ENCODE measurements at places on chromosomes 16 and 17. TPM values are rescaled to one million over a fixed set of nuclear protein-coding genes. Genes with fewer than 3 reads are reported as not detected.

- peaks cover 4% of the 10 kb centered on the region for H3K36me3 ChIP-seq
- no peaks in the 10 kb centered on the region for H3K4me1 ChIP-seq
- no peak overlapping the region for H3K27ac ChIP-seq
- no peak for DNase-seq
These were observed 263.2 kb downstream of the KIF2B start for GRCh38 chr17:54085934-54086333.

- no peak overlapping the region for H3K4me3 ChIP-seq
- H3K27me3 ChIP-seq, result no peaks in the 10 kb centered on the region
- H3K36me3 ChIP-seq, result no peaks in the 10 kb centered on the region
These were observed 7.2 kb downstream of the ENO3 start for GRCh38 chr17:4958102-4958501.

GRCh38 chr16:85257483-85257882 is 145.2 kb upstream of the CIBAR2 start:
- H3K4me1 ChIP-seq, result no peaks in the 10 kb centered on the region
- no peak overlapping the region for H3K27ac ChIP-seq
- no peak for DNase-seq
- peaks cover 6% of the 10 kb centered on the region for H3K27me3 ChIP-seq
- H3K36me3 ChIP-seq, result no peaks in the 10 kb centered on the region

GRCh38 chr17:78168242-78168902 is at the start of gene SYNGR2:
Gene SYNGR2 (plus strand): TSS chr17:78168581. CDS start chr17:78168617, 36 bp downstream.
- DNase-seq, result peak; percentile 91
- peak within 1 kb of the TSS; percentile 63 for H3K27ac ChIP-seq
- H3K36me3 ChIP-seq, result no peaks in the 10 kb centered on the region
- H3K4me3 ChIP-seq, result peak within 1 kb of the TSS; percentile 53
- H3K4me1 ChIP-seq, result peaks cover 27% of the 10 kb centered on the region

DNA sequence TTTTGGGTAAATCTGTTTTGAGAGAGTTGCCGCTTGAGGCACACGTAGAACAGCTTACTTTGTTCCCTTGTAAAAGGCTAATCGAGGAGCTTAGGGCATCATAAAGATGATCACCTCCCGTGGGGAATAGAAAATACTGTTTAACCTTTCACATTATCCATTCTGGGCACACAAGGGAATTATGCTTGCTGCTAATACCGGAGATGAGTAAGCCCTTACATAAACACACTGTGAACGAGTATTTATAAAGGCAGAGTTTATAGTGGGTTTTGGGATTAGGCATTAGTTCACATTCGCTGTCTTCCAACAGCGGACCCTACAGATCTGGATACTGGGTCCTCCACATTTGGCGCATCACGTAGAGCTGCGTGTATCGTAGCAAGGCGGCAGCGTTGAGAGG is 51.2 kb upstream of the CNTNAP4 start:
- no peak overlapping the region for H3K27ac ChIP-seq
- H3K36me3 ChIP-seq, result no peaks in the 10 kb centered on the region
- H3K4me3 ChIP-seq, result no peak overlapping the region
- H3K27me3 ChIP-seq, result no peaks in the 10 kb centered on the region

- no peak for DNase-seq
- peak overlapping the region; percentile 76 for H3K27ac ChIP-seq
- peaks cover 17% of the 10 kb centered on the region for H3K27me3 ChIP-seq
- H3K36me3 ChIP-seq, result peaks cover 13% of the 10 kb centered on the region
- H3K4me1 ChIP-seq, result peaks cover 22% of the 10 kb centered on the region
- peak overlapping the region; percentile 71 for H3K4me3 ChIP-seq
These were observed 19.5 kb upstream of the SLC5A10 start for GRCh38 chr17:18932360-18933055.

- H3K4me1 ChIP-seq, result no peaks in the 10 kb centered on the region
- no peak overlapping the region for H3K4me3 ChIP-seq
- H3K36me3 ChIP-seq, result no peaks in the 10 kb centered on the region
- peaks cover 5% of the 10 kb centered on the region for H3K27me3 ChIP-seq
- H3K27ac ChIP-seq, result no peak overlapping the region
- no peak for DNase-seq
These were observed 80.1 kb downstream of the DNAH3 start for GRCh38 chr16:21070564-21070963.

DNA sequence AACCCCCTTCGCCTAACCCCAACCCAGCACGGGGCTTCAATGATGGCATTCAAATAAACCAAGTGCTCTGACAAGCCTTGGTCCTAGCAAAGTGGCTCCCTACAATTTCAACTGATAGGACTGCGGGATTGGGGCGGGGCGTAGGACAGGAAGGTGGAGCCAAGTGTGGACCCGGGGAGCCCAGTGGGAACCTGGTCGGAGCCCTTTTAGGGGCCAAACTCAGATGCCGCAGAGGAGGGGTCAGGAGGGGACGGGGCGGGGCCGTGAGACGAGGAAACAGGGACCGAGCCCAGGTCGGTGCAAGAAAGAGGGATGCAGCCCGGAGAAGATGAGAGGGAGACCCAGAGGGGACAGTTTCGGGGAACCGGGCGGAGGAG is 13.2 kb upstream of the CDIPT start:
- H3K4me1 ChIP-seq, result peaks cover 12% of the 10 kb centered on the region
- peak overlapping the region; percentile 57 for H3K4me3 ChIP-seq
- peaks cover 24% of the 10 kb centered on the region for H3K27me3 ChIP-seq
- no peak overlapping the region for H3K27ac ChIP-seq

- peaks cover 10% of the 10 kb centered on the region for H3K4me1 ChIP-seq
- no peak for DNase-seq
- no peak overlapping the region for H3K27ac ChIP-seq
- H3K36me3 ChIP-seq, result no peaks in the 10 kb centered on the region
These were observed 25.4 kb upstream of the ARL4D start for GRCh38 chr17:43373356-43373755.

GRCh38 chr16:56191835-56192634 is 746 bp downstream of the GNAO1 start:
- H3K27ac ChIP-seq, result no peak overlapping the region
- H3K4me3 ChIP-seq, result peak overlapping the region; percentile 71
- peaks cover 31% of the 10 kb centered on the region for H3K27me3 ChIP-seq
- H3K4me1 ChIP-seq, result peaks cover 15% of the 10 kb centered on the region
- no peak for DNase-seq

DNA sequence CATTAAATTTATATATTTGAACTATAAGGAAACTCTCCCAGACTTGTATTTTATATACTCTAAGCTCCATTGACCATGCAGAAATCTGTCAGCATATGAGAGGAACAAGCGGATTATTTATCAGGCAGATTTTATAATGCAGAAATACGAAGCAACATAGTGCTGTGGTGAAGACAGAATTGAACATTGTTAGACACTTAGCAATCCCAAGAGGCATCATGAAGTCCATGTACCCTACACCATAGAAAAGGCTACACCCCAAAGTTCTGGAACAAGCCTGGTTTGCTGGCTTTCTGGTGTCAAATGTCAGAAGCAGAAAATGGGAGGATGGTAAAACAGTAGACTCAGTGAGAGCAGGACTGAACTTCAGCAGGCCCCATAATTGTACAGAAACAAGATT is 241.1 kb downstream of the PRKCA start:
- no peak for DNase-seq
- H3K36me3 ChIP-seq, result peaks cover 12% of the 10 kb centered on the region
- peak overlapping the region; percentile 79 for H3K4me3 ChIP-seq
- H3K27me3 ChIP-seq, result no peaks in the 10 kb centered on the region
- H3K4me1 ChIP-seq, result peaks cover 49% of the 10 kb centered on the region

DNA sequence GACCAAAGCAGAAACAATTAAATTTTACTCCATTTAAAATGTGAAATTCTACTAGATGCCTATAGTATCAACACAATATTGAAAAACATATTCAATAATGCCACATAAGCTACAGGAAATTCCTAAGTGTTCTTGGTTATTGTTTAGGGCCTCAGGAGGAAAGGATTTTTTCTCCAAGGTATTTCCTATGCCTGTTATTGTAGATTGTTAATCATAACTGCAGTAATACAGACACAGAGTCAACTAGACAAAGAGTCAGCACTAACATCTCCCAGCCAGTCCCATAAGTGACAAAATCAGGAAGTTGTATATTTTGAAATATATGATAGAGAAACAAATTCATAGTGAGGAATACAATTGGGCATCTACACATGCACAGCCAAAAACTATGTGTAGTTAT is 782.7 kb upstream of the KIF2B start:
- H3K27ac ChIP-seq, result no peak overlapping the region
- H3K4me1 ChIP-seq, result no peaks in the 10 kb centered on the region
- no peaks in the 10 kb centered on the region for H3K27me3 ChIP-seq

DNA sequence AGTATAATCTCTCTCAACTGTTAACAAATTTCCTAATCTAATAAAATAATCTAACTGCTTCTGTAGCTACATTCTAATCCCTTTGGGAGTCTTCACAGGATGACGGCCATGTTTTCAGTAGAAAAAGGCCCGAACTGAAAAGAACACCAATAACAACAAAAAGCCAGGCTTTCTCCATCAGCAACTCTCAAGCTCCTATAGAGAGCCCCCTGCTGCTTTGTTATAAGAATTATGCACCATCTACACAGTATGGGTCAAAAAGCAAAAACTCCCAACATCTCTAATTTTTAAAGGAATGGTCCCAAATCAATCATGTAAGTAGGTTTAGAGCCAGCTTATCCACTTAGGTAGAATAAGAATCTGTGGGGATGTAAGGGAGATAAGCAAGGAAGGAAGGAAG is 163.6 kb upstream of the C17orf78 start:
- no peaks in the 10 kb centered on the region for H3K4me1 ChIP-seq
- H3K27ac ChIP-seq, result no peak overlapping the region
- DNase-seq, result no peak
- no peak overlapping the region for H3K4me3 ChIP-seq
- no peaks in the 10 kb centered on the region for H3K27me3 ChIP-seq

- H3K4me3 ChIP-seq, result no peak overlapping the region
- no peak for DNase-seq
- H3K27me3 ChIP-seq, result peaks cover 2% of the 10 kb centered on the region
- H3K36me3 ChIP-seq, result peaks cover 6% of the 10 kb centered on the region
- H3K4me1 ChIP-seq, result peaks cover 13% of the 10 kb centered on the region
These were observed 9.0 kb upstream of the LONP2 start for GRCh38 chr16:48235058-48235555.

GRCh38 chr17:18379246-18380146 is 1.9 kb downstream of the EVPLL start:
- no peak overlapping the region for H3K27ac ChIP-seq
- DNase-seq, result no peak
- no peak overlapping the region for H3K4me3 ChIP-seq
- H3K36me3 ChIP-seq, result no peaks in the 10 kb centered on the region
- H3K27me3 ChIP-seq, result peaks cover 9% of the 10 kb centered on the region
- no peaks in the 10 kb centered on the region for H3K4me1 ChIP-seq

GRCh38 chr17:3827124-3827773 is 18.8 kb downstream of the NCBP3 start:
- peaks cover 8% of the 10 kb centered on the region for H3K4me1 ChIP-seq
- no peaks in the 10 kb centered on the region for H3K27me3 ChIP-seq
- no peak overlapping the region for H3K27ac ChIP-seq

DNA sequence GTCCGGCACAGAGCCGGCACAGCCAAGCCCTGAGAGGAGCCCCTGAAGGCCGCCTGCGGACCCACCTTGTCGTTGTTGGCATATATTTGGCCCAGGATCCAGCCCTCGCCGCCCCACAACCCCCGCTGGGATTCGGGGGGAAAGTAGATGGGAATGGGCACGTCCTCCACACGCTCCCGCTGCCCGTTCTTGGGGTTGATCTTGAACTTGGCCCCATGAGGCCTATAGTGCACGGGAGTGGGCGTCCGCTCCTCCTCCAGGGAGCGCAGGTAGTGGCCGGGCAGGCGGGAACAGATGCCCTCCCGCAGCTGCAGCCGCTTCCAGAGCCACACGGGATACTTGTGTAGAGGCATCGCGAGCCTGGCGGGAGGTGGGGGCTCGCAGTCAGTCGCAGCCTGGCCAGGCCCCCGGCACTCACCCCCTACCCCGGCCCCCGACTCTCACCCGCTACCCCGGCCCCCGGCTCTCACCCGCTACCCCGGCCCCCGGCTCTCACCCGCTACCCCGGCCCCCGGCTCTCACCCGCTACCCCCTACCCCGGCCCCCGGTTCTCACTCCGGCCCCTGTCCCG is 387 bp downstream of the MRPL28 start:
- H3K36me3 ChIP-seq, result no peaks in the 10 kb centered on the region
- no peaks in the 10 kb centered on the region for H3K27me3 ChIP-seq
- H3K4me1 ChIP-seq, result peaks cover 7% of the 10 kb centered on the region
- peak overlapping the region; percentile 98 for H3K27ac ChIP-seq

- H3K36me3 ChIP-seq, result peaks cover 5% of the 10 kb centered on the region
- no peak for DNase-seq
- peak overlapping the region; percentile 94 for H3K27ac ChIP-seq
- H3K4me1 ChIP-seq, result peaks cover 46% of the 10 kb centered on the region
These were observed 1.7 kb downstream of the KSR1 start for GRCh38 chr17:27457731-27458523.

DNA sequence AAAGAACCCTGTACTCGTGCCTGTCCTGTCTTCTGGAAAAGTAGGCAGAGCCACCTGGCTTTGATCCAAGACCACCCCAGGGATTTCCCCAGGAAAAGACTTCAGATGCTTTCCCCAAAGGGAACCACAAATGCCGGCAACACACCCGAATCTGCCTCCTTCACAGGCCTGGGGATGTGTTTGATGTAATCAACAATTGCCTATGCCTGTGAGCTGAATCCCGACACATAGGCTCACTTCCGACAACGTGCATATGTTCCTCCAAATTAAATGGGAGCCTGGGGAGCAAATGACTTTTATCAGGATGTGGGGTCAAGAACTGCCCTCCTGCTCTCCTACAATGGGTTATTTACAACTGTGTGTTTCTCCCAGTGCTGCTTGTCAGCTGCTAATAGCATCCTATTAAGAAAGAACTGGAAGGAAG is 535.2 kb upstream of the CDH11 start:
- peaks cover 5% of the 10 kb centered on the region for H3K27me3 ChIP-seq
- no peak overlapping the region for H3K4me3 ChIP-seq
- H3K27ac ChIP-seq, result no peak overlapping the region

DNA sequence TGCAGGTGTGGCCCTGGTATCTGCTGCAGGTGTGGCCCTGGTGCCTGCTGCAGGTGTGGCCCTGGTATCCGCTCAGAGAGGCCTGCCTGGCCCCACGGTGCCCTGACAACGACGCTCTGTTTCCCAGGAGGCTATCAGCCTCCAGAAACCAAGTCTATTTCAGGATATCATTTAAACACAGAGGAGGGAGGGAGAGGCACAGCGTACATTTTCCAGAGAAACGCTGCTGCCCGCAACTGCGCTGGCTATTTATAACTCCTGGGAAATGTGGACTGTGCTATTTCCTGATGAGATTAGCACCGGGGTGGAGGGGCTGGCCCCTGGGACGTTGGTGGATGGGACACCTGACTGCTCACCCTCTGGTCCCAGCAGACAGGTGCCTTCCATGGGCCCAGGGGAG is 22.5 kb downstream of the TIMM22 start:
- peak overlapping the region; percentile 78 for H3K27ac ChIP-seq
- no peaks in the 10 kb centered on the region for H3K4me1 ChIP-seq
- no peak for DNase-seq
- no peaks in the 10 kb centered on the region for H3K36me3 ChIP-seq
- H3K4me3 ChIP-seq, result no peak overlapping the region
- no peaks in the 10 kb centered on the region for H3K27me3 ChIP-seq

Gene KRT15
- total RNA-seq, result not detected

Gene TPPP3
- total RNA-seq, result 0.31 TPM

Gene BEAN1
- not detected for total RNA-seq

Gene ZNF778
- total RNA-seq, result 7.5 TPM

Gene ANKRD40CL
- not detected for total RNA-seq

Gene CCR7
- 65.7 TPM for total RNA-seq

Gene NOD2
- total RNA-seq, result 11.2 TPM

Gene TPSG1
- total RNA-seq, result 1.3 TPM

Gene PYY
- total RNA-seq, result not detected

Gene ATP2A3
- 234 TPM for total RNA-seq

Gene NPIPB4
- total RNA-seq, result 712 TPM

Gene MPO
- not detected for total RNA-seq

Gene MT1A
- total RNA-seq, result 6.3 TPM

Gene EVI2A
- total RNA-seq, result 6.2 TPM

Gene RUNDC3A
- total RNA-seq, result 0.48 TPM

Gene KRTAP9-2
- total RNA-seq, result not detected

Gene NGFR
- total RNA-seq, result 0.26 TPM

Gene IL34
- 1.2 TPM for total RNA-seq

Gene CDH5
- not detected for total RNA-seq

Gene AGRP
- not detected for total RNA-seq

Gene HCRT
- not detected for total RNA-seq

Data from natural killer cell treated with Interleukin-12 subunit alpha and Interleukin-12 subunit beta and Interleukin-15 and Interleukin-18, amount 100 ng/mL, for 72 hours (primary cell).